Tibial artery (tissue), 4 donors: ENCODE measurements at places on chromosomes 11 and 22.

- peaks cover 32% of the 10 kb centered on the region for H3K4me1 ChIP-seq
- peak; percentile 72 for DNase-seq
- H3K36me3 ChIP-seq: no peaks in the 10 kb centered on the region
- H3K4me3 ChIP-seq: no peak overlapping the region
- peak overlapping the region; percentile 21 for H3K27ac ChIP-seq
- H3K27me3 ChIP-seq: no peaks in the 10 kb centered on the region
Observed at GRCh38 chr11:15199693-15200092, 85.0 kb downstream of the INSC start.

DNA sequence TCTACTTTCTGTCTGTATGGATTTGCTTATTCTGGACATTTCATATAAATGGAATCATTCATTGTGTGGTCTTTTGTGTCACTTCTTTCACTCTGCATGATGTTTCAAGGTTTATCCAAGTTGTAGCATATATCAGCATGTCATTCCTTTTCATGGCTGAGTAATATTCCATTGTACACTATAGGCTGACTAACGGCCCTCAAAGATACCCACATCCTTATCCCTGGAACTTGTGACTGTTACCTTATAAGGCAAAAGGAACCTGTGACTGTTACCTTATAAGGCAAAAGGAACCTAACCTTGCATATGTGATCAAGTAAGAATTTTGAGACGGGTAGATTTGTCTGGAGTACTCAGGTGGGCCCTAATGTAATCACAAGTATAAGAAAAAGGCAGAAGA is 111.8 kb downstream of the CSNK2A3 start:
- H3K27ac ChIP-seq: no peak overlapping the region
- H3K4me3 ChIP-seq: no peak overlapping the region
- H3K36me3 ChIP-seq: no peaks in the 10 kb centered on the region
- H3K4me1 ChIP-seq: peaks cover 7% of the 10 kb centered on the region
- no peaks in the 10 kb centered on the region for H3K27me3 ChIP-seq

DNA sequence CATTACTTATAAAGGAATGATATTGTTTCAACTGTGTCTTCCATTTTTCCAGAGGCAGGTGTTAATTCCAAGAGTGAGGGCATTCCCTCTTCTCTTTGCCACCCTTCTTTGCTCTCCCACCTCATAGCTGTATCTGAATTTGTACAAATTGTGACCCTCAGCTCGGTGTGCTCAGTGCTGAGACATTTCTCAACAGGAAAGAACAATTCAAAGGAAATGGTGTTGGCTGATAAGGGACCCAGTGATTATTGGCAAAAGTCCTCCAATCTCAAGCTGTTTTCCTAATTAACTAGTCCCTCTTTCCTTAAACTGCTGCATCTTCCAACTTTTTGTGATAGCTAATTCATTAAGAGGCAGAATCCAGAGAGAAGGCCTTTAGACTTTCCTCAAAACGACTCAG is 408.9 kb upstream of the SYN3 start:
- no peak overlapping the region for H3K4me3 ChIP-seq
- no peaks in the 10 kb centered on the region for H3K36me3 ChIP-seq
- no peak overlapping the region for H3K27ac ChIP-seq

DNA sequence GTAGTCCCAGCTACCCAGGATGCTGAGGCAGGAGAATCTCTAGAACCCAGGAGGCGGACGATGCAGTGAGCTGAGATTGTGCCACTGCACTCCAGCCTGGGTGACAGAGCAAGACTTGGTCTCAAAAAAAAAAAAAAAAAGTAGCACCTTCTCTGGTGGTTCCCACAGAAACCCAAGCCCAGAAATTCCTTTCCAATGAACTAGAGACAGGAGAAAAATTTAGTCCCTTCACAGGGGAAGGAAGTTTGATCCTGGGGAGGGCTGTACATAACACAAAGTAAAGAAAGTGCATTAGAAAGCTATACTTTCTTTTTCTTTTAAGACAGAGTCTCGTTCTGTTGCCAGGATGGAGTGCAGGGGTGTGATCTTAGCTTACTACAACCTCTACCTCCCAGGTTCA is 25.5 kb upstream of the APOA1 start:
- H3K4me1 ChIP-seq: no peaks in the 10 kb centered on the region
- peaks cover 78% of the 10 kb centered on the region for H3K36me3 ChIP-seq
- no peak overlapping the region for H3K27ac ChIP-seq
- H3K4me3 ChIP-seq: no peak overlapping the region

- no peak for DNase-seq
- H3K4me1 ChIP-seq: no peaks in the 10 kb centered on the region
Observed at GRCh38 chr11:83827940-83828554, 541.9 kb upstream of the CCDC90B start.

GRCh38 chr11:65078151-65078550 is 5.7 kb downstream of the CDCA5 start:
- H3K36me3 ChIP-seq: no peaks in the 10 kb centered on the region
- H3K4me3 ChIP-seq: no peak overlapping the region
- no peak for DNase-seq
- peaks cover under 1% of the 10 kb centered on the region for H3K4me1 ChIP-seq
- no peaks in the 10 kb centered on the region for H3K27me3 ChIP-seq

GRCh38 chr11:77187776-77188632 is 60.0 kb downstream of the MYO7A start:
- no peak overlapping the region for H3K4me3 ChIP-seq
- DNase-seq: peak; percentile 83
- no peaks in the 10 kb centered on the region for H3K4me1 ChIP-seq
- no peaks in the 10 kb centered on the region for H3K36me3 ChIP-seq
- no peak overlapping the region for H3K27ac ChIP-seq

GRCh38 chr11:116614306-116615210 is 158.2 kb downstream of the BUD13 start:
- peaks cover 15% of the 10 kb centered on the region for H3K27me3 ChIP-seq
- H3K4me3 ChIP-seq: no peak overlapping the region
- no peaks in the 10 kb centered on the region for H3K36me3 ChIP-seq
- H3K4me1 ChIP-seq: no peaks in the 10 kb centered on the region

GRCh38 chr11:106311531-106312230 is 234.2 kb downstream of the AASDHPPT start:
- no peak overlapping the region for H3K4me3 ChIP-seq
- H3K4me1 ChIP-seq: no peaks in the 10 kb centered on the region
- H3K36me3 ChIP-seq: no peaks in the 10 kb centered on the region
- no peak for DNase-seq

DNA sequence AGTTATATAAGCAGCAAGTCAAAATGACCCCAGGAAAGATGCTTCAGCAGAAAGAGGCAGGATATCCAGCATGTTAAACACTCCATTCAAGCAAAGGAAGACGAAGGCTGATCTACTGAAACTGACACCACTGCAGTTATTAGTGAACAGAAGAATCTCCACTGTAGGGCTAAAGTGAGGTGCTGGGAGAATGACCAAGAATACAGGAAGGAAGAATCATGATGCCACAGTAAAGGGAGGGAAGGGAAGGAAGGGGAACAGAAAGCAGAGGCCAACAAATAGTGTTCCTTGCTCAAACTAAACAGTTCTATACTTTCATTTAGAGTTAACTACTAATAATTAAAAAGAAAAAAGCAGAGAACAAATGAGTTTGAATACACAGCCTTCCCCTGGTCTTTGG is 92.5 kb downstream of the SIK3 start:
- DNase-seq: no peak
- no peak overlapping the region for H3K4me3 ChIP-seq
- no peak overlapping the region for H3K27ac ChIP-seq
- H3K36me3 ChIP-seq: no peaks in the 10 kb centered on the region
- H3K27me3 ChIP-seq: no peaks in the 10 kb centered on the region

- no peaks in the 10 kb centered on the region for H3K27me3 ChIP-seq
- no peaks in the 10 kb centered on the region for H3K4me1 ChIP-seq
- no peak overlapping the region for H3K27ac ChIP-seq
- no peak overlapping the region for H3K4me3 ChIP-seq
- no peak for DNase-seq
- H3K36me3 ChIP-seq: no peaks in the 10 kb centered on the region
Observed at GRCh38 chr22:39622881-39623367, 52.4 kb downstream of the CACNA1I start.

- H3K36me3 ChIP-seq: peaks cover 47% of the 10 kb centered on the region
- H3K27me3 ChIP-seq: no peaks in the 10 kb centered on the region
- peaks cover 93% of the 10 kb centered on the region for H3K4me1 ChIP-seq
- peak overlapping the region; percentile 93 for H3K27ac ChIP-seq
Observed at GRCh38 chr11:69006816-69007215, 6.2 kb downstream of the MRGPRF start.

- no peaks in the 10 kb centered on the region for H3K36me3 ChIP-seq
- no peak overlapping the region for H3K27ac ChIP-seq
- no peaks in the 10 kb centered on the region for H3K27me3 ChIP-seq
- no peak overlapping the region for H3K4me3 ChIP-seq
- no peaks in the 10 kb centered on the region for H3K4me1 ChIP-seq
- DNase-seq: no peak
Observed at GRCh38 chr11:7208391-7208790, 43.3 kb upstream of the SYT9 start.
